GM10248 (cell line): ENCODE measurements at places on chromosomes 4 and X.

- no peak for DNase-seq
Observed at GRCh38 chr4:90718931-90719330, 591.7 kb downstream of the CCSER1 start.

DNA sequence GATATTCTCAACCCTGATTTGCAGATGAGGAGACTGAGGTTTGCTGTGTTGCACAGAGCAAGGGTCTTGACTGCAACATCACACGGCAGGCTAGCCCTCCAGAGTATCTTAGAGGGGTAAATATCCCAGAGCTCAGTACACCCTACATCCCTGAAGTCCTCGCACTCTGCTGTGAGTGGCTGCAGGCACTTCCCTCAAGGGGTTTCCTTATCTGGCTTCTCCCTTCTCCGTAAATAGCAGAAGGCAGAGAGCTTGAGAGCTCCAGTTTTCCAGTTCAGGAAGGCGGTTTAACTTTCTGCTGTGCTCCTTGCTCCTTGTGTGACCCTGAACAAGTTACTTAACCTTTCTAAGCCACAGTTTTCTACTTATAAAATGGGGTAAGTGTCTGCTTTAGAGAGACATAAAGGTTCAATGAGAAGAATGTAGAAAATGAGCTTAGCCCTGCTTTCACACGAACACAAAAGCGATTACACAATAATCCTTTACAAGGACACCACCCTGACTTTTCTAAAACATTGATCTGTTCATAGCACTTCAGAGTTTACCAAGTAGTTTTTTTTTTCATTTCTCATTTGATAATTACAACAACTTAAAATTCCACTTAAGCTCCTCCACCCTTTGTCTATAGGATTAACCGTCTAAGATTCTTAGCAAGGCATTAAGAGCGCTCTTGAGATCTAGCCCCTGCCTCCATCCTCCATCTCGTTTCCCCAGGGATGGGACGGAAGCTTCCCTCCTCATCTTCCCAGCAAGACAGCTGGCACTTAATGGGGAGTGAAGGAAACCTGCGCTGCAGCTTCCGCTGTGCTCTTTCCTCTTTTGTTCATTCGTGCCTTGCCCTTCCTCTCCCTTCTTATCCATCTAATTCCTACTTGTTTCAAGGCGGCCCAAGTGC is 68.4 kb downstream of the TAPT1 start:
- no peak for DNase-seq

DNA sequence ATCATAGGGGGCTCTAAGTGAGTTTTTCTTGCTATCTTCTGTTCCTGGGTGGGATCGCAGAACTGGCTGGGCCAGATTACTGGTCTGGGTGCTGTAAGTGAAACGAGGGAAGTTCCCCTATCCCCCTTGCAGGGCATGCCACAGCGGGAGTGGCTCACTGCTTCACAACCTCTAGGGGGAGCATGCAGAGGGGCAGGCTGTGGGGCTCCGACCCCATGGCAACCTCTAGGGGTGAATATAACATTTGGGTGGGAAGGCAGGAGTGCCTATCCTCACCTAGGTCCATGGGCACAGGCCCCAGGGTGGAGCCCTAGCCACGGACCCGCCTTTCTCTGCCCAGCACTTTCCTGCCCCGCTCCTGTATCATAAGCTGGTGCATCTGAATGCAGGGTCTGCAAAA is 1.7 kb upstream of the RRAGB start:
- DNase-seq: no peak

DNA sequence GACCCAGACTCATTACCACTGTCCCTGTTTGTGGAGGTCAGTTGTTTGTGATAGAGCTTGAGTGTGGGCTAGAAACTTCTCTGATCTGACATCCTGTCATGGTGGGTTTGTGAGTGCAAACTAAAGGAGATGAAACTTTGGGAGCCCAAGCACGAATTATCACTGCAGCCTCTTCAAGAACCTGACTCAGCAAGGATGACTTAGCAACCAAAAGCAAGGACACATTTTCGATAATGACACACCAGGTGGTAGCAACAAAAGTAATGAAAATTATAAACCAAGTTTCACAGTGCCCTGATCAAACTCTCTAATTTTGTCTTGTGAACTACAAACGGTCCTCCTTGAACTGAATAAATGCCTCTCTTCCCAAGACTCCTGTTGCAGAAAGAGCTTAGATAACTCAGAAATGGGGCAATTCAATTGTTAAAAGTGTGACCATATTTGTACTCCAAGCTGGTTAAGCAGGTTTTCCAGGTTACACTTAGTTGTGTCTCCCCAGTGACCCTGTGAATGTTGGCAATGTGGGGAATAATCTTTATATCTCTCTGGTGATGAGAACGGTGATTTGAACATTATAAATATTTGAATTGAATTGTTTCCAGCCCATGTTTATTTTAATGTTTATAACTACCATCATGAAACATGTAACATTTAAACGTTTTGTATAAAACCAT is 52.6 kb upstream of the ATP8A1 start:
- DNase-seq: no peak

DNA sequence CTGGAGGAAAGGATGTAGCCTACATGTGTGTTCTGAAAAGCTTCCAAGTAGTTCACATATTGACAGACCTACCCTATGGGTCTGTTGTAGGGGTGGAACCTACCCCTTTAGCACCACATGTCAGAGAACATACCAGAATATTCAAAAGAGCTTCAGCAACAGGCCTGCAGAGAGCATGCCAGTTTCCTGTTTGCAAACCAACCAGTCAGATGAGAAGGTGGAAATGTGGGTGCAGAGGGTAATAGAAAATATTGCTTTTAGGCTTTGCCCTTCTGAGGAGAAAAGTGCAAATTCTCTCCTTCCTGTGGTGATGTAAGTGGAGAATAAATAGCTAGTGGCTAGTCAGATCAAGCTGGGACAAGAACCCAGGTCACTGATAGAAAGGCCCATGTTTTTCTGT is 16.4 kb downstream of the INTS6L start:
- DNase-seq: no peak

- no peak for DNase-seq
Observed at GRCh38 chr4:70504733-70505132, 13.6 kb upstream of the AMTN start.

DNA sequence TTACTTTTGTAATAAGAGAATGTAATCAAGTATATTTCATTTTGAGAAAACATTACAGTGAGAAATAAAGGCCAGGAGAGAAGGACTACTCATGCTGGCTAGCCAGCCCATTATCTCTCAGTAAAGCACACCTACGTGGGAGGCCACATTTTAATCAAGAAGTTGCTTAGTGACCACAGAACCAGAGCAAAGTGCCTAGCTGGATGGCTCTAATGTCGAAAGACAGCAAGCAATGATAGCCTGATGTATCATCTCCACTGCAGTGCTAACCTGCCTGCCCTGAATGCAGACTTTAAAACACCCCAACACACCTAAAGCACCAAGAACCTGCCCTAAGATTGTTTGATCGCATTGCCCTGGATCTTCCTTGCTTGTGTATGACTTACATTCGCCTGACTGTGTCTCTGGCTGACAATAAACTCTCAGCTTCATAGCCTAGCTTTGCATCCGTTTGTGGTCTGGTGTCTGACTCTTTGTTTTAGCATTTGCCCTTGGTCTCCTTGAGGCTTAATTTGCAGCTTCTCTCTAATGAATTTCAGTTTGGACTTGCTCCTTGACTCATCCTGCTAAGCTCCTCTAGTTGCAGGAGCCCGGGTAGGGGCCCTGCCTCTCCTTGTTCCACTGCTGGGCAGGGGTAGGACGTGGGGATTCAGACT is 31.4 kb upstream of the SOWAHD start:
- DNase-seq: no peak

- no peak for DNase-seq
Observed at GRCh38 chrX:38987198-38987651, 186.0 kb downstream of the MID1IP1 start.

DNA sequence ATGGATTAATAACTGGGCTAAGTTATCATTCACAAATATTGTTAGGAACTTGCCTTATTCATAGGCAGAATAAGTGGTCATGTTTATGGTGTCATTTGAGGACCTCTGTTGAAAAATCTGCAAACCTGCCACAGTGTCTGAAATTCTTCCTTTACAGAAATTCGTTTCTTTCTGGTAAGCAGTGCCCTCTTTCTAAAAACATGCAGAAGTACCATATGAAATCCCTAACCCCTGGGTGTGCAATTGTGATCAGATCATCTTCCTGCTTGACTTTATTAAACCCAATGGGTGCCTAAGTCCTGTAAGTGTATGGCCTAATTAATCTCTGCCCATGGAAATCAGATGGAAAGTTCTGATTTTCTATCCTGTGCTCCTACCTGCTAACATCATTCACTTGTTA is 4.4 kb upstream of the HTATSF1 start:
- DNase-seq: no peak

DNA sequence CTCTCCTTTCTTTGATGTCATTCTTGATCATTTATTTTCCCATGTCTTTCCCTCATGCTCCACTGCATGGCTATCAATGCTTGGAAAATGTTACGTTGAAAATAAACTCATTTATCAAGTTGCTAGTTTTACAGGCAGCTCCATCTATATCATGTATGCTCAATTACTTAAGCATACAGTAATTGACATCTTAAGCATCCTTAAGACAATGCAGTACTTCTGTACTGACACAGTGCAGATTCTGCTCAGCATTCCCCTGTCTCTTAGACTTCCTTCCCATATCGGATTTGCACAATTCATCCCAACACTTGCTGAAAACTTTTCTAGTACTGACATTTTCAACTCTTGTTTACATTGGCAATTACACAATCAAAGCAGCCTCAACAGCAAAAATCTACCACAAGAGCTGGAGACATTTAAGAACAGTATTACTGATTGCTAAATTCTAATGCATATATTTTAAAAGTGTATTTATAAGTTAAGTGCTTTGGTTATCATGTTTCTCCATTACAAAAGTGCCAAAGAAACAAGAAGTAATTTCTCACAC is 165.6 kb downstream of the ATP10D start:
- DNase-seq: no peak

DNA sequence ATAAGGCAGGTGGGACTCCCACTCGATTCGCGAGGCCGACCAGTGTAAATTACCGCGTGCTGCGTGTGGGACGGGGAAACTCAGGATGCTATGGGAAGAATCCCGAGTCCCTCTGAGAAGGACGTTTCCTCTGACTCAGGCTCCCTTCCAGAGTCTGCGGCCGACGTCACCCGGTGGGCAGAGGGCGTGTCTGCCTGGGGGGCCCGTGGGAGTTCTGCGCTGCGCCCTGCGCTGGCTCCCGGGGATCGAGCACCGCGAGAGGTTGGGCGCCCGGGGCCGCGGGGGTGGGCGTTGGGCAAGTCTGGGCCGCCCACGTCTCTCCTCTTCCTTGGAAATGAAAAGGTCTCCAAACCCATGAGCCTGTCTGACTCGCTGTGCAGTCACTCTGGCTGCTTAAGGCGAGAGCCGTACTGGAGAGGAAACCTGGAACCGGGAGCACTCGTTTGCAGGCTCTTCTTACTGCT is 568 bp downstream of the NIPAL1 start:
- DNase-seq: peak; percentile 47

GRCh38 chr4:56004235-56004634 is 55.5 kb downstream of the CEP135 start:
- no peak for DNase-seq

DNA sequence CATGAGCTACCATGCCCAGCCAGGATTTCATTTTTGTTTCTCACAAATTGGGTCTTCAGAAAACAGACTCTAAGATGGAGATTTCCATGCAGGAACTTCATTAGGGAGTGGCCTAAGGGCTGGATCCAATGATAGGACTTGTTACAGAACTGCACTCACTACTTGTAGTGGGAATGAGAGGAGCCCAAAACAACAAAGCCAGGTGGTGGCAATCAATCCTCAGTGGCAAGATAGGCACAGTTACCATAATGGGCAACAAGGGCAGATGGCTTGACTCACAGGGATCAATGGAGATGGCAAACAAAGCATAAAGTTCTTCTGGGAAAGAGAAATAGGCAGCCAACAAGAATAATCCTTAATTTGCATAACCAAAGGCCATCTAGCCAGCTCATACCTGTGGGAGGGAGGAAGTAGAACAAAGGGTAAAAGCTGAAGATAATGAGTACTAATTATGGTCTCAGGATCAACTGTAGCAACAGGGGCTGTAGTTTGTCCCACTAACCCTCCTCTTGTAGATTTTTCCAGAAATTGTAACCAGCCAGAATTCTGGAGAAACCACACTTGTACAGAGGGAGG is 72.8 kb upstream of the MAPK10 start:
- peak; percentile 9 for DNase-seq

- DNase-seq: no peak
Observed at GRCh38 chrX:40683245-40683644, 35.9 kb upstream of the CXorf38 start.

DNA sequence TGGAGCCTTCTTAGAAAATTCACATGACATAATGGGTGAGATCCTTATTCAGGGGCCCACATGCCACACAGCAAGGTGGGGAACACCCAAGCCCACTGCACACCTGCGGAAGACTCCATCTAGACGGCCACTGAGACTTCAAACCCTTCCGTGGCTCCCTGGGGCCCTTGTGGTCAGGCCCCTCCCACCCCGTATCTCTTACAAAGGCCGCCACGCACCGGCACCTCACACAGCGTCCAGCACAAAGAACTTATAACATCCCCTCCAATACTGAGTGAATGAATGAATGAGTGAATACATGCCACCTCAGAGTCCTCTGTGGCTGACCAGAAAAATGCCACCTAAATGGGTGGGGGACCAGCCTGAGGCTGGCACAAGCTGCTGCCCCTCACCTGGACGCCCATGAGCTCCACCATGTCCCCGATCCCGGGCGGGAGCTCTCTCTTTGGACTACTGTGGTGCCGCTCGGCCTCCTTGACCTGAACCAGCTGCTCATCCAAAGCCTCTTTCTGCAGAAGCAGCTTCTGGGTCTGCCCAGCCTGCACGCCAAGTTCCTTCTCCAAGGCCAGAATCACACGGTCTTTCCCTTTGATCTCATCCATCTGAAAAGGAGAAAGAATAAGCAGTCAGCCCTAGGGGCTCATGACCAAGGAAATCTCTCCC is 66.9 kb upstream of the C4orf50 start:
- DNase-seq: no peak

DNA sequence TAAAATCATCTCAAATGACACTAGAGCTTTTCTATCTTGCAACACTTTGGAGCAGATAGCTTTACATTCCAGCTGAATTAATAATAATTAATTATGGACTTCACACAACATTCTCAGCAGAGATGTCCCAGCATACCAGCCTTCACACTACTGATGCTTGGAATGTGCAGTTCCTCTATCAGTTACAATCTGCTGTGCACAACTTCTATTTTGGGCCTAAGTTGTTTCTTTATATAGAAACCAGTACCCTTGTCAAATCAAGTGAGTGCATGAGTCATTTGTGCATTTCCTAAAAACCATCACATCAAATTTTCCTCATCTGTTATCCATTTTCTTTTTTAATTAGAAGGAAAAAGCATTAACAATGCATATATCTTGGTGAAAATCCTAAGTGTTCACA is 8.8 kb upstream of the RASL11B start:
- DNase-seq: no peak
